Lower lobe of right lung (tissue), 2 donors: ENCODE measurements at places on chromosomes 12 and 14. TPM values are rescaled to one million over a fixed set of nuclear protein-coding genes. Genes with fewer than 3 reads are reported as not detected.

DNA sequence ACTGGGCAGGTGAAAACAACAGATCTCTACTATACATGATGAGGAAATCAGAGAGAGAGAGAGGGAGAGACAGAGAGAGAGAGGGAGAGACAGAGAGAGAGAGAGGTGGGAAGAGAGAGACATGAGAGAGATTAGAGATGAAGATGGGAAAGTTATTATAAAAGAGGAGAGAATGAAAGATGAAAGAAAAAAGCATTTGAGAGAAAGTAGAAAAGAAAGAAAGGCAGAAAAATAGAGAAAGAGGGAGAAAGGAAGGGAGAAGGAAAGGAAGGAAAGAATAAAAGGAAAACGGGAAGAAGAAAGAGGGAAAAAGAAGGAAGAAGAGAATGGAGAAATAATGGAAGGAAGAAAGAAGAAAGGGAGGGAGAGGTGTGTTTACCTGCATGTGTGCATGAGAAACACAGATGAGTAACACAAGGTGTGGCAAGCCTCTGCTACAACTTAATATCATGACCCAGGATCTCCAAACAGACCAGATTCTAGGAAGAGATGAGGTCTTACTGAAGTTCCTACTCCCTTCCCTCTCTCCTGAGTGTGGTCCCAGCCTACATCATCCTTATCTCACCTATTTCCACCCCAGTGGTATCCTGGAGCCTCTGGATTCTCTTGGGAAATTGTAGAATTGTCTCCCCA lies 176.3 kb downstream of the C12orf75 start:
- no peaks in the 10 kb centered on the region for H3K36me3 ChIP-seq
- H3K4me3 ChIP-seq: no peak overlapping the region
- no peak for DNase-seq
- H3K27ac ChIP-seq: no peak overlapping the region

- no peaks in the 10 kb centered on the region for H3K27me3 ChIP-seq
- peaks cover 41% of the 10 kb centered on the region for H3K4me1 ChIP-seq
- H3K36me3 ChIP-seq: no peaks in the 10 kb centered on the region
- no peak for DNase-seq
- no peak overlapping the region for H3K4me3 ChIP-seq
- H3K27ac ChIP-seq: no peak overlapping the region
Observed at GRCh38 chr14:68235011-68235410, 415.4 kb downstream of the RAD51B start.

DNA sequence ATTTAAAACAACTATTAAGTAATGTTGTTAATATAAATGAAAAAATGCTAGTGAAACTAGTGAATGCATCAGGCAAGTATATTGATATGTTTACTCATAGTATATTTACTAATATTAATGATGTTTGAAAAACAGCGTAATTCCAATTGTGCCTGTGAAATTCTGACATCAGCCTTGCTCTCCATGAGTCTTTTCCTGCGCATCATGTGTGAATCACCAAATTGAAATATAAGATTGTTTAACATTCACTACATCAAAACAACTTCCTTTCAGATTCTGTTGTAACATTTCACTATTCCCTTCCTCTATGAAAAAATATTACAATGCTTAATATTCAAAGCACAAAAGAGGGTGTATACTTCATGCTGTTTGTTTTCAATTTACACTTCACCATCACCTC lies 1995.9 kb upstream of the SEL1L start:
- H3K36me3 ChIP-seq: no peaks in the 10 kb centered on the region
- DNase-seq: no peak
- H3K27ac ChIP-seq: no peak overlapping the region
- no peak overlapping the region for H3K4me3 ChIP-seq
- no peaks in the 10 kb centered on the region for H3K27me3 ChIP-seq
- no peaks in the 10 kb centered on the region for H3K4me1 ChIP-seq

The EID3 gene
- 3.3 TPM for total RNA-seq

DNA sequence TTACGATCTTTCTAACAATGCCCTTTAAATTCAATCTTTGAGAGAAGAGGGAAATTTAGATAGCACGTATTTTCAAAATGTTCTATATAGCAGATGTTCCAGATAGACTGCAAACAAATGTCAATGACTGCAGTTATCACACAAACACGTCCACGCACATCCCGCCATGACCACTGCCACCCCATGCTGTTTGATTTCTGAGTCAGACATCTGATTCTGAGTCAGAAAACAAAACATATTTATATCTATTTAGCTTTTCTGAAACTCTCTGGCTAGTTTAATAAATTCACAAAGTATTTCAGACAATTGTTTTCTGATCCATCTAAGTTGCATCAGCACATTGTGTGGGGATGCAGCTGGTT lies 105.9 kb upstream of the BCAT1 start:
- peak overlapping the region; percentile 52 for H3K4me3 ChIP-seq
- no peak overlapping the region for H3K27ac ChIP-seq
- no peaks in the 10 kb centered on the region for H3K36me3 ChIP-seq
- peaks cover 28% of the 10 kb centered on the region for H3K4me1 ChIP-seq
- H3K27me3 ChIP-seq: no peaks in the 10 kb centered on the region

The KCNJ8 gene
- 12.8 TPM for total RNA-seq

GRCh38 chr12:14965221-14965620 lies 3.8 kb upstream of the ARHGDIB start:
- peaks cover 10% of the 10 kb centered on the region for H3K4me1 ChIP-seq
- no peak overlapping the region for H3K27ac ChIP-seq
- DNase-seq: no peak
- no peak overlapping the region for H3K4me3 ChIP-seq

DNA sequence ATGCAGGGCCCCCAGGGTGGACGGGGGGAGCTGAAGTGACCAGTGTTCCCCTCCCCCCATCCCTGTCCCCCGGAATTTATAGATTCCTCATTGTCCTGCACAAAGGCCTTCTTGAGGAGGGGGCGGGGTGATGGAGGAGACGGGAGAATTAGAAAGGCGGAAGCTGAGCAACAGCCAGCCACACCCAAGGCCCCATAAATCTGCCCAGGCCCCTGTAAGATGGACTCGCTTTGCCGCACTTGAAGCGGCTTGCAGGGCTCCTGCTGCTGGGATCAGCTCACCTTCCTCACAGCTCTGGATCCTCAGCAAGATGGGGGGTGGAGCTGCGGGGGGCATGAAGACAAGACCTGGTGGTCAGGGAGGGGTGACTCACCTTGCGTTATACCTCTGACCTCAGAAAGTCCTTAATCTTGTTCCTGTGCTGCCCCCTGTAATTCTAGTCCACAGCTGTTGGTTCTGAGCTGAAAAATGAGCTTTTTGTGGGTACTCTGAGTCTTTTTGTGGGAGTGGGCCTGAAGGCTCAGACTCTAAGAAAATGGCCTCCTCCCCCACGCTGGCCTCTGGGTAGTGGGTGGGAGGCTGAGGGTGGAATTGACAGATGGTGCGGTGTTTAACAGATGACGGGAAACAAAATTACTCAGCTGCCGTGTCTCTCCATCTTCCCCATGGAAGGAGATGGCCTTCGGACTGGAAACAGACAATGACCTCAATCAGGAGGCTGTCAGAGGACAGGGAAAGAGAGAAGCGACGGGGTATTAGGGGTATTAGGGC lies 15.8 kb upstream of the ANKRD33 start:
- H3K27ac ChIP-seq: no peak overlapping the region
- no peak for DNase-seq
- peaks cover 32% of the 10 kb centered on the region for H3K4me1 ChIP-seq

DNA sequence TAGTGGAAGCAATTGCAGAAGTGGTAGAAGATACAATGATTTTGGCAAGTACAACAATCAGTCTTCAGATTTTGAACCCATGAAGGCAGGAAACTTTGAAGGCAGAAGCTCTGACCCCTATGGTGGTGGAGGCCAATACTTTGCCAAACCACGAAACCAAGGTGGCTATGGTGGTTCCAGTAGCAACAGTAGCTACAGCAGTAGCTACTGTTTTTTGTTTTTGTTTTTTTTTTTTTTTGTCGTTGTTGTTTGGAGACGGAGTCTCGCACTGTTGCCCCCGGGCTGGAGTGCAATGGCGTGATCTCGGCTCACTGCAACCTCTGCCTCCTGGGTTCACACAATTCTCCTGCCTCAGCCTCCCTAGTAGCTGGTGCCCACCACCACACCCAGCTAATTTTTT lies 47.4 kb downstream of the IFNG-AS1 start:
- no peaks in the 10 kb centered on the region for H3K4me1 ChIP-seq
- no peak overlapping the region for H3K4me3 ChIP-seq
- no peak for DNase-seq
- no peak overlapping the region for H3K27ac ChIP-seq

DNA sequence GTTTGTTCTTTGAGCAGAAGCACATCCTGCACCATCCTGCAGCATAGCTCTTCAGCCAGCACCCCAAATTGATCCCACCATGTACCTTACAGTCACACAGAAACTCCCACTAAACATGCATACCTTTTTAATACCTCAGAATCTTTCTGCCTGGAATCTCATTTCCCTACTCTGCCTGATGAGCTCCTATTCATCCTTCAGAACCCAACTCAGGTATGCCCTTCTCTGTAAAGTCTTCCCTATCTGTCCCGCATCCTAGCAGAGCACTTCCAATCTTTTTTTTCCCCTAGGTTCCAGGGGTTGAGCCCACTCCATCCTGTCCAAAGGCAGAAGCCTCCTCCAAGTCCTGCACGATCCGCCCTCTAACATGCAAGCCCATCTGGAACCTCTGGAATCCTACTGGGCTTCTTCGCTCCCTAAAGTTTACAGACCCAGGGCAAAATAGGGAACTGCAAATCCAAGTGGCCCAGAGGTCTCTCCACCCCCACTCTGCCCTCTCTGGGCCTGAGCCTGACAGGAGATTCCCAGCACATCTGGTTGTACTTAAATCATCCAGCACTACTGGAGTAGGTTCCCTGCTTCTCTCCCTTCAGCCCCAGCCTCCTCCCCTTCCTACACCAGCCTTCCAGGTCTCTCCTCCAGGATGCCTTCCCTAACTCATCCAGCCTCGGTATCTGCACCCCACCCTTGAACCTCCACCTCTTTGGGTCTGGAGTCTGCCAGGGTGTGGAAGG lies 4.1 kb upstream of the FIGNL2 start:
- DNase-seq: no peak
- no peaks in the 10 kb centered on the region for H3K36me3 ChIP-seq
- H3K27ac ChIP-seq: no peak overlapping the region
- H3K4me3 ChIP-seq: no peak overlapping the region
- peaks cover 20% of the 10 kb centered on the region for H3K27me3 ChIP-seq

DNA sequence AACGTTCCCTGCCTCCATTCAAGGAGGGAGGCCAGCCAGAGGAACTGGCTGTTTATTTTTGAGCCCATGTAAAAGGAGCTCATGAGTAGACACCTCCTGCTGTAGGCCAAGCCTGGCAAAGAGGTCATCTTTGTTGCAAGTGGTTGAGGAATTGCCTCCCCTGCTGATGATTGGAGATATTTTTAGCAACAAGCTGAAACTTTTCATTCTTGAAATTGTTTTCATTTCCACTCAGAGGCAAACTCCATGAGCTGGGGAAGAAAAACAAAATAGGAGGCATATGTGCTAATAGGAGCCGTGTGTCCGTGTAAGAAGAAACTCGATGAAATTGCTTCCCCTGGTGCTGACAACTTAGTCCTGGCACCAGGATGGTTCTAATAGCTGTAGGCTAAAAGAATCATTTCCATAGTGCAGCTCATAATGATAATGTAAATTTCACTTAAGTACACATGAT lies 440.1 kb upstream of the FAR2 start:
- H3K27ac ChIP-seq: no peak overlapping the region
- no peaks in the 10 kb centered on the region for H3K36me3 ChIP-seq
- no peak overlapping the region for H3K4me3 ChIP-seq
- no peaks in the 10 kb centered on the region for H3K27me3 ChIP-seq
- DNase-seq: no peak

DNA sequence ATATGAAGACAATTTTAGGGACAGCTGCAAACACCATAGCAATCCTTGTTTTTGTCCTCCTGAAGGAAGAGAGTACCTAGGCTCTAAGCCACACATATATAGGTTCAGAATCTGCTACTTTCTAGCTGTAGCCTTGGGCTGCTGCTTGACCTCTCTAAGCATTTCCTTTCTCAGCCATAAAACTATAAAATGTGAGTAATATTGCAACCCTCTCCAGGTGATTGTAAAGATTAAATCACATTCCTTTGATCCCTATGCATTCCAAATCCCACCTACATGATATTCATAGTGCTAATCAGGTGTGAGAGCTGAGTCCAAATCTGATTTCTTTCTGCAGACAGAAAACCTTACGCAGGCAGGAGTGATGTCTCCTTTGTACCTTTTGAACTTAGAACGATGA lies 913.5 kb downstream of the VRK1 start:
- no peaks in the 10 kb centered on the region for H3K27me3 ChIP-seq
- DNase-seq: no peak
- no peaks in the 10 kb centered on the region for H3K36me3 ChIP-seq

- peak overlapping the region; percentile 11 for H3K4me3 ChIP-seq
- H3K27me3 ChIP-seq: no peaks in the 10 kb centered on the region
- H3K4me1 ChIP-seq: no peaks in the 10 kb centered on the region
- peak overlapping the region; percentile 73 for H3K27ac ChIP-seq
- no peak for DNase-seq
Observed at GRCh38 chr14:63296060-63296563, 22.6 kb downstream of the GPHB5 start.

GRCh38 chr12:123122626-123123025 lies 28.3 kb downstream of the PITPNM2 start:
- H3K36me3 ChIP-seq: no peaks in the 10 kb centered on the region
- DNase-seq: no peak
- H3K27me3 ChIP-seq: no peaks in the 10 kb centered on the region
- peaks cover 17% of the 10 kb centered on the region for H3K4me1 ChIP-seq
- H3K27ac ChIP-seq: no peak overlapping the region
- no peak overlapping the region for H3K4me3 ChIP-seq

- no peaks in the 10 kb centered on the region for H3K27me3 ChIP-seq
- H3K36me3 ChIP-seq: no peaks in the 10 kb centered on the region
- H3K4me3 ChIP-seq: no peak overlapping the region
- H3K27ac ChIP-seq: no peak overlapping the region
- DNase-seq: no peak
Observed at GRCh38 chr12:25151476-25151875, 43.5 kb downstream of the DNAI7 start.

DNA sequence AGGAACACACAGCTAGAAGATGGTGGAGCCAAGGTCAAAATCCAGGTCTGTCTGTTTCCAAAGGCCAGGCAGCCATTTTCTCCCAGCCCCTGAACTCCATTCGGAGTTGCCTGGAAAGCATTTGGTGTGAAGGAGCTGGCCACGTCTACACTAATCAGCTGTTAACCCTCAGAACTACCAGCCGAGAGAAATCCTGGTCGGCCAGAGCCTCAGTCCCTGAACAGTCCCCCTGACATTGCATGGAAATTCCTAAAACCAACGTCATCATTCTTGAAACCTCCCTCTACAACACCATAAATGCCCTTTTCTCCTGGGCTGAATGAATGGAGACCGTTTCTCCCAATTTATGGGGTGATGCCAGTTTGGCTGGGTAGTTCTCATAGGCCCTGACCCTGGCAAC lies 245.6 kb downstream of the SLC41A2 start:
- no peak overlapping the region for H3K4me3 ChIP-seq
- no peaks in the 10 kb centered on the region for H3K36me3 ChIP-seq
- no peaks in the 10 kb centered on the region for H3K27me3 ChIP-seq

The MAP3K9 gene
- 9.4 TPM for total RNA-seq
